Naive B cell (primary cell): ENCODE measurements at places on chromosomes 12 and 14.

DNA sequence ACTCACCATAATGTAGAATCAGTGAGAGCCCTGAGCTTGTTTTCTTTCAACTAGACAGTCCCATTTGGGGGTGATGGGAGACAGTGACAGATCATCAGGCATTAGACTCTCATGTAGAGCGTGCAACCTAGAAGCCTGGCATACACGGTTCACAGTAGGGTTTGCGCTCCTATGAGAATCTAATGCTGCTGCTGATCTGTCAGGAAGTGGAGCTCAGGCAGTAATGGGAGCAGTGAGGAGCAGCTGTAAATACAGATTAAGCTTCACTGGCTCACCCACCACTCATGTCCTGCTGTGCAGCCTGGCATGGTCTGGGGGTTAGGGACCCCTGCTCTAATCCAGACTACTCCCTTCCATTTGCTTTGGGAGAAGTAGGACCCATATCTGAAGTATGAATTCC, 55.6 kb downstream of the FNTB start:
- DNase-seq, result no peak

DNA sequence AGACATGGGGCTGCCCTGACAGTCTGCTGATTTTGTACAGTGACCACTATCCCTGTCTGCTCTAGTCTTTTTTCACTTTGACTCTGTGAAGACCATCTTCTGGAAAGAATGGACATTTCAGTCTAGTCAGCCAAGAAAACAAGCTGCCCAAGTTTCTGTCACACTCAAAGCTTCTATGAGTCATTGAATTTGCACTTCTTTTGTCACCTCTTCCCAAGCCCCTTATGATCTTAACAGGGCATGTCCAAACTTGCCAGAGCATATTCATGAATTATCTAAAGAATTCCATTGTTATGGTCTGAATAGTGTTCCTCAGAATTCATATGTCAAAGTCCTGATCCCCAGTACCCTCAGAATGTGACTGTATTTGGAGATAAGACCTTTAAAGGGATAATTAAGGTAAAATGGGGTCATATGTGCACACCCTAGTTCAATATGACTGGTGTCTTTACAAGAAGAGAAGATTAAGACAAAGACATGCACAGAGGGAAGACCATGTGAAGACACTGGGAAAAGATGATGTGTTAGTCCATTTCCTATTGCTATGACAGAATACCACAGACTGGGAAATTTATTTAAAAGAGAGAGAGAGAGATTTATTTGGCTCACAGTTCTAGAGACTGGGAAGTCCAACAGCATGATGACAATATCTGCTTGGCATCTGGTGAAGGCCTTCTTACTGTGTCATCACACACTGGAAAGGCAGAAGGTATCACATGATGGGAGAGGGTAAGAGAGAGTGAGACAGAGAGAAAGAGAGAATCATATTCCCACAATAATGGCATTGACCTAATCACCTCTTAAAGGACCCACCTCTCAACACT, 242.6 kb downstream of the BTG1 start:
- no peak for DNase-seq

DNA sequence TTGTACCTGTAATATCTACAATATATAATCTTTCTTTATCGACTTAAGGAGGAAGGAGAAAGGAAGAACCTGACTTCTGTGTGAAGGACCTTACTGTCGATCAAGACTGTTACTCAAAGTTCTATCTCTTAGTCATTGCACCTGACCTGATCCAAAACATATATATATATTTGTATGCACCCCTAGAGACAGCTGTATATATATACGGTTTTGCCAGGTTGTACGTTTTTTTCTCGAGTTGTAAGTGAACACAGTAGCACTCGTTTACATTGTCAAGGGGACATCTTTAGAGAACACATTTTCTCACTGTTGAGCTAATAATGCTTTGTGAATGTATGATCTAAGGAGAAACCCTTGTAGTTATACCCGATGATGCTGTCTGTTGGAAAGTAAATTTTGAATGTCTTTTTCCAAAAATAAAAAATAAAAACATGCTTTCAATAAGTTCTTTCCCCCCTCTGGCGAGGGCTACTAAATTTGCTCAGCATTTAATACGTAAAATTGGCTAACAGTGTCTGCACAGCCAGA, 536 bp upstream of the SLC35E3 start:
- no peak for DNase-seq

DNA sequence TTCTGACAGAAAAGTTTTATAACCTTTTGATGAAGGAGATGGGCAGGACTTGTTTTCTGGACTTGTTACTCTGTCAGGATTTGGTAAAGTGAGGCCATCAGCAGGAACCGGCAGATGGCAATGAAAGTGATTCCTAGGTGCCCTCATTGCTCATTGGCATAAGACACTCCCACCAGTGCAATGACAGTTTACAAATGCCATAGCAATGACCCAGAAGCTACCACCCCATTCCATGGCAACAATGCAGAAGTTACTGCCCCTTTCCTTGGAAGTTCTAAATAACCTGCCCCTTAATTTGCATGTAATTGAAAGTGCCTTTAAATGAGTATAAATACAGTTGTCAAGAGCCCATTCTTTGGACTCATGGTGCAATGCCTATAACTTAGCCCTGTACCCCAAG, 222.6 kb downstream of the CEP128 start:
- DNase-seq, result no peak

DNA sequence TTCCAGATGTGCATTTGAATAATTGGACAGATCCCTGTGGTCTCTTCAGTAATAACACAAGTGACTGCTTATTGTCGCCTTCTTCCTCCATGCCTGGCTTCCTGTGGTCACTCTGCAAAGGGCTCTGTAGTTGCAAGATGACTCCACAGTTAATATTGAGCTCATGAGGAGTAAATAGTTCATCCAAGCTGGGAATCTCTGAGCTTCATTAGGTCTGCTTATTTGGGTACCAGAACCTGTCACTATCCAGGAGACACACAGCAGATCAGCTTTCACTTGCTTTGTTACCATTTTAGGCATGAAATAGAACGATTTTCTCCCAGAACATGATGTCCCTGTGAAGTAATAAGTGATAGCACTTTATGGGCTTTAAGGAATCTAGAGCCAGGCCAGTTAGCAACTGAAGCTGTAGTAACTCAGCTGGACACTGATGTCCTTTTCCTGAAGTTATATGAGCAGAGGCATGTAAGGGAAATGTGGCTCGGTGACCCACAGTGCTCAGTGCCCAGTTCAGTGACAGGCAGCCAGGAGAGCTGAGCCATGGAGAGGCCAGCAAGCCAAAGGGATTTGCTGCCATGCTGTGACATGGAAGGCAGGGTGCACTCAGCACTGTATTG, 50.1 kb downstream of the CRADD start:
- DNase-seq, result no peak

GRCh38 chr12:77189458-77189857, 124.1 kb upstream of the E2F7 start:
- no peak for DNase-seq

- DNase-seq, result no peak
These were observed 103.7 kb downstream of the ERGIC2 start for GRCh38 chr12:29277231-29277630.

- DNase-seq, result no peak
These were observed 47.9 kb upstream of the MEG3 start for GRCh38 chr14:100777818-100778525.

DNA sequence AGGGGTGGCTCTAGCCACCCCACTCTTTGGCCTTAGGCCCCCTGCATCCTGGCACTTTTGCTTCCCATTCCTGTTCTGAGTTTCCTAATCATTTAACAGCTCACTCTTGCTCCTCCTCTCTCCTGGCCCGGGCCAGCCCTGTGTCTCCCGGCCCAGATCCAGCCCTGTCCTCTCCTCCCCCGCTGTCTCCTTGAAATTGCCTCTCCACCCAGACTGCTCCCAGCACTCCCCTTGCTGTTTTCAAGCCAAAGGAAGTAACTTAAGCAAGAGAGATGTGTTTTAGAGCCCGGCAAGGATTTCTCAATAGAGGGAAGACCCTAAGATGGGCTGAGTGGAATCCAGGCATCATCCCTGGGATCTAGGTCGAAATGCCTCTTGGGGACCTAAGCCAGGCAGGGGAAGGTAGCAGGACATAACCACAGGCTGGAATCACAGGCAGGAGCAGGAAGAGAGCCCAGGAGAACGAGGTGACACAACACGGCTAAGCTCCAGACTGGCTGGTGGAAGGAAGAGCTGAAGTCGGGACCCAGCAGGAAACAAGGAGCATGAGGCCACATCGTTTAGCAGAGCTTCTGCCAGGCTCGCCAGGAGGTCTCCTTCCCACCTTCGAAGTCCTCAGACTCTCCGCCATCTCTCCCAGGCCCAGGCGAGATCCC, 2.0 kb upstream of the LRP1-AS start:
- no peak for DNase-seq

- DNase-seq, result no peak
These were observed 2.1 kb upstream of the FOXG1 start for GRCh38 chr14:28764257-28765160.

GRCh38 chr12:7433276-7433822, 10.6 kb downstream of the CD163L1 start:
- no peak for DNase-seq

DNA sequence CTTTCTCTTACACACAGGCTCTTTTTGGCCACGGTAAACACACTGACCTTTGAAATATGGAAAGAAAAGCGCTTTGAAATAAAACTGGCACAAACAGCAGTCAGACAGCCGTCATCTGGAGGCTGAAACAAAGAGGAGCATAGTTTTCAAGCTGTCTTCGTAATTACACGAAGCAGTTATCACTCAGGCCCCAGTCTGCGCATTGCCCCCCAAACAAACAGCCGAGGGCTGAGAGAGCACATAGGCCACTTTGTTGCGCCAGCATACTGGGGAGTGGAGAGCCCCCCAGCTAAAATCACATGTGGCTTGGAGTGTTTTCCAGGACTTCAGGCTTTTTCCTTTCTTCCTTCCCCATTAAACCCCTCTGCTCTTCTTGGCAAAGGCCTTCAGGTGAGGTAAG, 142.9 kb upstream of the BTG1 start:
- no peak for DNase-seq

- peak; percentile 60 for DNase-seq
These were observed 21.7 kb downstream of the TMBIM6 start for GRCh38 chr12:49763006-49763591.

GRCh38 chr14:102479777-102480176, 29.8 kb downstream of the ANKRD9 start:
- DNase-seq, result no peak

DNA sequence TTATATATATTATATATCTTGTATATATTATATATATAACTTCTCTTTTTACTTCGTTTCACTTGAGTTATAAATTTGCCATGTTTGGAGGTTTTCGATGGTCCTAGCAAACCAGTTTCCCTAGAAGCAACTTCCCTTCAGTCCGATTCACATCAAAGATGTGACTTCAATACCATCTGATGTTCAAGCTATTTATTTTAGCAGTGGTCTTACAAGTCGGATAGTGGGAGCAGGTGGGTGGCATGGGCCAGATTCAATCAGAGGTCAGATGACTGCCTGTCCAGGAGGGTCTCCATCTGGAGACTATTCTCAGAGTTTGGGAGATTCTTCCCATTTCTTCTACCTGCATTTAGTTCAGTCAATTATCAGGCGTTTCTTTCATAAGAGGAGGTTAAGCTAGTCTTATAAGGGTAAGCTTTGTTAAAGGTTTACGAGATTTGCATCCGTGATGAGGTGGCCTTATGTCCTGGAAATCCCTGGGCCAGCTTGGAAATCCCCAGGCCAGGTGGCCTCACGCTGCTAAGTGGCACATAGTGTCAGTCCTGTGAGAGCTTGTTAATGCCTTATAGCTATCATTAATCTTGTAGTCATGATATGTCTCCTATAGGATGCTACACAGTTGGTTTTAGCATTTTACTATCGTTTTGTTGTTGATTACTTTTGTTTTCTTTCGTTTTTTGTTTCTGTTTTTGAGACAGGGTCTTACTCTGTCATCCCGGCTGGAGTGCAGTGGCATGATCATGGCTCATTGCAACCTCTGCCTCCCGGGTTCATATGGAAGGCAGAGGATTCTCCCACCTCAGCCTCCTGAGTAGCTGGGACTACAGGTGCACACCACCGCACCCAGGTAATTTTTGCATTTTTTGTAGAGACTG, 145.8 kb downstream of the BICD1 start:
- DNase-seq, result no peak

- DNase-seq, result peak; percentile 15
These were observed 45.0 kb upstream of the AMN1 start for GRCh38 chr12:31773867-31774266.

DNA sequence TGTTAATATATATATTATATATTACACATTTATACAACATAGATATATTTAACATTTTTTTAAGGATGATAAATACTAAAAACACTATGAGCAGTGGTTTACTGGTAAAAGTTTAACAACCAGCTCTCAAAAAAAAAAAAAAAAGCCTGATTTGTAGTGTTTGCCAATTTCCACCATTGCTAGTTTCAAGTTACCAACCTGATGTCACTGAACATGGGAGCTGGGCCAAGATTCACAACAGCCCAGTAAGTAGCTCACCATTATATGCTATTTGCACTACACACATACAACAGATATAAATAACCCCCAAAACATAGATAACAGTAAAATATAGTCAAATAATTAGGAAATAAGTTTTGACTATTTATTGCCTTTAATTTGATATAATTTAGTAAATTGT, 28.9 kb upstream of the TMX1 start:
- DNase-seq, result no peak

DNA sequence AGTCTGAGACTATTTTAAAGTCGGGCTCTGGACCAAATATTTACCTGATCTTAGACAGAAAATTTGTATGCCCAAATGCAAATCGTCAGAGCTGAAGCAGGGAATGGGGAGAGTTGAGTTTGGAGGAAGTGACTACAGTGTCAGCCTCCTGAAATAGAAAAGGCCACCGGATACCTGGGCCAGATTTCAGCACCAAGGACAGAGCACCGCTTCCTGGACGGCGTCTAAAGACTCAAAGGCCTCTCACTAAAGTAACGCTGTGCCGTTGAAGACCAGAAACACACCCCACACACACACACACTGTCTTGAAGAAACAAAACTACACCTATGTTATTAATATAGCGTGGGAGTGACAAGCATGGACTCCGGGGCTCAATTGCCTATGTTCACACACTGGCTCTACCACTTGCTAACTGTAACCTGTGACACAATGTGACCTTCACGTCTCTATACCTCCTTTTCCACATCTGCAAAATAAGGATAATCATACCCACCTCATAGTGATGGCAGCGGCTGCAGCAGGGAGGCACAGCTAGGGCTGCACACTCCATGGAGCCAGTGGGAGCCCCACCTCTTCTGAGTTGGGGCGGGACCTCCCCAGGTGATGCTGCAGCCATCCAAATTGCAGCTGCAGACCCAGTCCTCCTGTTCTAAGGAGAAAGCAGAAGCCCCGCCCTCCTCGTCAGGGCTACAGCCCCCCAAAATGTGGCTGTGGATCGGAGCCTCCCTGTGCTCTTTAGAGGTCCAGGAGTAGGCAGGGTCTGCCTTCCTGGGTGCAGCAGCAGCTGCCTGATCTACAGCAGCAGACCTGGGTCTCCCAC, 35.6 kb downstream of the KRT76 start:
- DNase-seq, result no peak

- no peak for DNase-seq
These were observed 62.6 kb downstream of the SEL1L start for GRCh38 chr14:81471062-81471461.

GRCh38 chr12:110307372-110307771, 26.3 kb downstream of the ATP2A2 start:
- no peak for DNase-seq
